ENCODE measurements at places on chromosomes 11 and 22.
A peak's percentile ranks its signal among the peaks of the same experiment; 100 is the strongest.

DNA sequence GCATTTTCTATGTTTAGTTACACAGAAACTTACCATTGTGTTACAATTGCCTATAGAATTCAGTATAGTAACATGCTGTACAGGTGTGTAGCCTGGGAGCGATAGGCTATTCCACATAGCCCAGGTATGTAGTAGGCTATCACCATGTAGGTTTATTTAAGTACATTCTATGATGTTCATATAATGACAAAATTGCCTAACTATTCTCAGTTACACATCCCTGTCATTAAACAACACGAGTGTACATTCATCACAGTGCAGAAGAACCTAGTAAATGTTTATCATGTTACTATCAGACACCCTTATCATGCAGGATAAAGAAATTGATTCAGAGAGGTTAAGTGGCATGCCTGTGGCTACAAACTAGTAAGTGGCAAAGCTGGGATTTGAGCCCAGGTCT lies 28.4 kb upstream of the BMAL1 start:
- no peak for DNase-seq

GRCh38 chr11:109320595-109320994 lies 101.4 kb upstream of the C11orf87 start:
- DNase-seq, result peak; percentile 60

DNA sequence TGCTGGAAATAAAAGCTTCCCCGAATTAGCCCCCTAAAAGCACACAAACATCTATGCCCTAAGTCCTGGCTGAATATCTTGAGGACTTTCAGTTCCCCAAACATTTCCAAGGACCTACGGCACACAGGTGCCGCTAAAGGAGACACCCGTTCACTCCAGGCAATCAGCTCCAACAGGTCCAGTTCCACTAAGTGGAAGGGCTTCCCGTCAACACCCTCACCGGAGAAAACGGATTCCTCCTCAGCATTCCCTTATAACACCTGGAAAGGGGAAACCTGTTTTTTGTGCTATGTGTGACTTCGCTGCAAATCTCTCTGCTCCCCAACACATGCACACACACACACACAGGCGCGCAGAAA lies 3.9 kb downstream of the TENM4 start:
- DNase-seq, result no peak

- DNase-seq, result no peak
These were observed 32.9 kb downstream of the SIK2 start for GRCh38 chr11:111634981-111635705.

DNA sequence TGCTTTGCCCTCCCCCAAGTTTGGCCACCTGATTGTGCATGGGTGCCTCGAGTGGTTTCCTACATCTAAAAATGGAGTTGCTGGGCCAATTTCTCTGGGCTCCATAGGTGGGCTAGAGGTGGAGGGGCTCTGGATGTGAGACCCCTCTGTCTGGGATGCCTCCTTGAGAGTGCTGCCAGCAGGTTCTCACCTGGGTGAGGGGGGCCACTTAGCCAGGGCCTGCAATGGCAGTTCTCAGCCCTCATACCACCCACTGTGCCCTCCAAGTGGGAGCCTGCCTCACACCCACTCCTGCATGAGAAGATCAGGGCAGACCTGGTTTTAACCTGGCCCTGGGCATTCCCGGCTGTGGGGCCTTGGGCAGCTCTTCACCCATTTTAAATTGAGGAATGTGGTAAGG lies 83.9 kb downstream of the CABIN1 start:
- no peak for DNase-seq

DNA sequence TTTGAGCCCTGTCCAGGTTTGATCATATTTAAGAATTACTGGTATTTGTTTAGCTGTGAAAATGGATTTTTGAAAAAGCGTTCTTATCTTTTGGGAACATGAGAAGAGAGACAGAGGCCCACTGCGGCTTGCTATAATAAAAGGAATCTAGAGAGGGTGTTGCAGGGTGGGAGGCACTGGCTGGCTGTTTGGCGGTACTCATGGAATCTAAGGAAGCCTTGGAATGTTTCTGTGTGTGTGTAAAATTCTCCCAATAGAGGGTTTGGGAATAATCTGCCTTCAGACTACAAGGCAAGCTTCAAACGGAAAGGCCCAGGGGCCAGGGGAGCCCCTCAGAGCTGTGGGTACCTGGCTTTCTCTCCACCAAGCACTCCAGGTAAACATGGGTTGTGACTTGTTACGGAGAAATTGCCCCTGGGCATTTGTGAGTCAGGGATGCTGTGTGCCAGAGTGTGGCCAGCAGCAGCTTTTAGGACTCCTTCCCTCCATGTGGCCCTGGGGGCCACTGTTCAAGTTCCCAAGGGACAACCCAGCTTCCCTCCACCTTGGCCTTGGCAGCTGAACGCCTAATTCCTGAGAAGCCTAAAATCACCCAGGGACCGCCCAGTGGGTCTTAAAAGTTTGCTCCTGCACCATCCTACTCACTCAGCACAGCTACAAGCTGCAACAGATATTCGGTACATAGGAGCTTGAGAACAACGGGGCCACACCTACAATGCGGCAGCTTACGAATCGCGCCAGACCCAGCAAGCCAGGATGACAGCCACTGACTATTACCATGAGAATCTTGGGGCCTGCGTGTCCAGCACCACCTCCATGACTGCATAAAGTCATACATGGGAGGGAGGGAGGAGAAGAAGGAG lies 14.1 kb upstream of the SYT8 start:
- DNase-seq, result no peak

DNA sequence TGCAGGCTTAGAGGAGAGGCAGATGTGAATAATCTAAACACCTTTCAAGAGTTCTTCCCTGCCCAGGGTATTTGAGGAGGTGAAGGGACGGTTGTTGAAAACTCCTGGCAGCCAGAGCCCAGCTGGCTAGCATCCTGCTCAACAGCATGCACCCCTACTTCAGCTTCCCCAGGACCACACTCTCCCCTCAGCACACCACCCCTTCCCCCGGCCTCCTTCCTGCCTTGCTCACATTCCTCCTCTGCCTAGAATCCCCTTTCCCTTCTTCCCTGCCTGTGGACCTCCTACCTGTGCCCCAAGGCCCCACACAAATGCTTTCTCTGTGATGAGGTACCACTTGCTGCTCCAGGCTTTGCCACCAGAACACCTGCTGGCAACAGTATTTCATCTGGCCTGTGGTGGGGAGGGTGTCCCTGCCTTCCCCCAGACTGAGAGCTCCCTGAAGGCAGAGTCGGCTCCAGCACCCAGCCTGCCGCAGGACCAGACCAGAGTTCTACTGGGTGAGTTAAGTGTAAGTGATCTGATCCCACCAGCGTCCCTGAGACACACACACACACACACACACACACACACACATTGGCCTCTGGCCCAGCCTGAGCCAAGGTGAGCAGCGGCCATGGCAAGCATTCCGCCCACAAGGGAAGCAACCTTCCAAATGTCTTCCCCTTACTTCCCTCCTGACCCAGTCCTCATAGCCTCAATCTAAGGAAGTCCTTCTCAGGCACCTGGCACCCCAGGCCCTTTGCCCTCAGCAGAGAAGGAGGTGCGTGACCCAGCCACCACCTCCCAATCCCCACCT lies 79.5 kb downstream of the PDE2A start:
- no peak for DNase-seq

DNA sequence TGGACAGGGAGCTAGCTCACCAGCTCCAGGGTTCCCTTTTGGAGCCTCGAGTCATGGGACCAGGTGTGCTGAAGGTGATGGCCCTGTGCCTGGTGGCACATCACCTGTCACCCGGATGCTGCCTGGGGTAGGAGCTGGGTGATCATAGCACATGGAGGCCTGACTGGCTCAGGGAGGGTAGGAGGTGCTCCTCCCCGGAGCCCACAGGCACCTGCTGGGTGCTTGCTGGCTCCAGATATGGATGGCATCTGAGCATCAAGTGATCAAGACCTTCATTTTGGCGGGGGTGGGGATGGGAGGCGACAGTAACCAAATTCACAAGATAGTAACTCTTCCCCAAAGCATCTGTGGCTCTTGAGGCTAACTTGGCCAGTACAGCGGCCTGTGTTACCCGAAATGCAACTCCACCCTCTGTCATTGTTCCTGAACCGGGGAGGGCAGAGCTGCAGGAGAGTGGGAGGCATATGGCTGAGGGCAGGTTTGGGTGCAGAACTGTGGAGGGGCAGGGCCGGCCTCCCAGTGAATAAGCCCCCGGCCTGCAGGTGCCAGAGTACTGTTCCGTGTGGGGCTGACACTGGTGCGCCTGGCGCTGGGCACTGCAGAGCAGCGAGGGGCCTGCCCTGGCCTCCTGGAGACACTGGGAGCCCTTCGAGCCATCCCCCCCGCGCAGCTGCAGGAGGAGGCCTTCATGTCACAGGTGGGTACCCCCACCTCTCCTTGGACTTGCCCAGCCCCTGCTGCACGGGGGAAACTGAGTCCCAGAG lies 4.7 kb downstream of the TBC1D10C start:
- no peak for DNase-seq

DNA sequence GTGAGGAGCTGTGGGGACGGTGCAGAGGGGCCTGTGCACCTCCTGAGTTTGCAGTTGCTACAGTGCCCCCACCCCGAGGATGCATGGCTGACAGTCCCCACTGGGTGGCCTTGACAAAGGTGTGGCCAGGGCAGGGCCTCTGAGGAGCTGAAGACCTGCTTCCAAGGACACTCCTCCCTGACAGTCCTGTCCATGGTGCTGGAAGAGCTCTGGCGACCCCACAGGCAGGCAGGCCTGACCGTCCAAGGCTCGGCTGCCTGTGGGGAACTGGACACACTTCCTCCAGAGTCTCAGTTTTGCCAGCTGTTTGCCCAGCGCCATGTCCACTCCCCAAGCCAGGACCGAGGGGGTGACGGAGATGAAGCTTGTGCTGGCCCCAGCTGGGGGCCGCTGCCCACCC lies 32.7 kb downstream of the BRSK2 start:
- peak; percentile 19 for DNase-seq

- DNase-seq, result no peak
These were observed 1078.0 kb downstream of the BRD1 start for GRCh38 chr22:48749555-48750227.

DNA sequence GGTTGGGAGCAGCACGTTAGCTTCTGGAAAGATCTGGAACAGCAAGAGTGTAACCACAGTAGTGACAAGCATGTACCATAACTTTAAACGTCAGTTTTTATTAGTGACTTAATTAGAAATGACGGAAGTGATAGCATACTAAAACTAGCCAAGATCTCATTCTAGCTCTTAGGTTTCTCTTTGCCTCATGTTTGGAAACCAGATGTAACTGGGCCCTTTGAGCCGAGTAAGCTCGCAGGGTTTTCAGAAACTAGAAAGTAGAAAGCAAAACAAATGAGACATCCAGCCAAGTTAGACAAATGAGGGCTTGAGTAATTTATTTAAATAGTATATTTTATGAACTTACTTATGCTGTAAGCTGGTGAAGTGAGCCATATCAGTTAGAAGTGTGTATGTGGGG lies 40.2 kb upstream of the SLC5A12 start:
- no peak for DNase-seq

- DNase-seq, result no peak
These were observed 32.7 kb downstream of the FAM83F start for GRCh38 chr22:40027191-40028097.

DNA sequence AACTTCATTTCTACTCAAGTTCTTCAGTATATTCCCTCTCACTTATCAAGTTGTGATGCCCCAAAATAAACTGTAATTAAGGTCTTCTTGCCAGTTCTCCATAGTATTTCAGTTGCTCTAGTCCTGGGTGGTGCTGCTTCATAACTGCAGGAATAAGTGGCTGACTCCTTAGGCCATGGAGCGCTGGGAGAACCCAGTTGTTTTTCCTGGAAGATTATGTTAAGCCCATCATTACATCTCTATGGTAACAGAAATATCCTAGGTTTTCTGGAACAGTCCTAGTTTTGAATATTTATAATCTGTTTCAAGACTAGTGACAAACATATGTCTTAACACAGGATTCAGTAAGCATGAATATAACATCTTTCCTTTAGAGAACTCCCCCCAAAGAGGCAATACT lies 7.6 kb downstream of the SYTL2 start:
- DNase-seq, result no peak

- DNase-seq, result no peak
These were observed 99.5 kb downstream of the CASP12 start for GRCh38 chr11:104798789-104799188.

GRCh38 chr11:1728301-1728700 lies 22.1 kb downstream of the IFITM10 start:
- no peak for DNase-seq

DNA sequence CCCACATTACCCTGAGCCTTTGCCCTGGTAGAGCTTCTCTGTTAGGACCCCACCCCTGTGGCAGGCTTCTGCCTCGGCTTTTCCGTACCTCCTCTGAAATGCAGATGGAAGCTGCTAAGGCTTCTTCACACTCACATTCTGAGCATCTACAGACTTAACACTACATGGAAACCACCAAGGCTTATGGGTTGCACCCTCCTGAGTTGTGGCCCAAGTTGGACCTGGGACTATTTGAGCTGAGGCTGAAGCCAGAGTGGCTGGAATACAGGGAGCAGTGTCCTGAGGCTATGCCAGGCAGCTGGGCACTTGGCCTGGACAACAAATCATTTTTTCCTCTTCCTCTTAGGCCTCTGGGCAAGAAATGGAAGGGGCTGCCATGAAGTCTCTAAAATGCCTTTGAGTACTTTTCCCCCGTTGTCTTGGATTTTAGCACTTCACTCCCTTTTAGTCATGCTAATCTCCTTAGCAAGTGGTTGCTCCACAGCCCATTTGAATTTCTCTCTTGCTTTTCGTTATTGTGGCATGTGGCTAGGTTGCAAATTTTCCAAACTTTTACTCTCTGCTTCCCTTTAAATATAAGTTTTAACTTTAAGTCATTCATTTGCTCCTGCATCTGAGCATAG lies 114.8 kb upstream of the FIBIN start:
- no peak for DNase-seq

DNA sequence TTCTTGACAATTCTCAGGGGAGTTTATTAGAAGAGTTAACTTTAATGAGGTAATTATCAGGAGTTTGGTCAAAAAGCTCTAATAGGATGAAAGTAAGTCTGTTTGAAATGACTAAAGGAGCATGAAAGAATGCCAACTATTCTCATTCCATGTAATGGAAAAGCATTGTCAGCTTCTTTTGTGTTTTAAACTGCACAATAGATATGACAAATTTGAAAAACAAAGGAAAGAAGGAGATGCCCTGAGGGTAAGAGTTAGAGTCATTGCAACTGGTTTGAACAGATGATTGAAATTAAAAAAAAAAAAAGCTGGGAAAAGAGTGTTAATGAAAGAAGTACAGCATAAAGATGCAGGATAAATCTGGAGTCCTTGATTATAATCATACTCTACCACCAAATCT lies 296.8 kb upstream of the FOLH1 start:
- DNase-seq, result no peak

- no peak for DNase-seq
These were observed 105.4 kb downstream of the CASP12 start for GRCh38 chr11:104792861-104793260.

- DNase-seq, result no peak
These were observed 12.2 kb downstream of the SHANK2 start for GRCh38 chr11:71240061-71240690.

DNA sequence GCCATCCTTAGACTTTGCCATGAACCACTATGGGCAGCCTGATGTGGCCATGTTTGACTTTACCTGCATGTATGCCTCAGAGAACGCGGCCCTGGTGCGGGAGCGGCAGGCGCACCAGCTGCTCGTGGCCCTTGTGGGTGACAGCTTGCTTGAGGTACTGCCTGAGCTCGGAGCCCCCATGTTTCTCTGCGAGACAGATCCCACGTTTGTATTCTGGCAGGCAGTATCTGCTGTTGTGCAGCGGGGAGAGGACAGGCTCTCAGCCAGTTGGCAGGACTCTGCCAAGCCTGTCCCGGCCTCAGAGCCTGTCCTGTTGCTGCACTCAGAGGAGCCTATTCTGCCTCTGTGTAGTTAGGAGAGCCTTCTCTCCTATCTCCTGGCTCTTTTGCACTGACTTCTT lies 109.9 kb downstream of the MICAL2 start:
- DNase-seq, result no peak
